Stimulated activated memory B cell treated with anti-CD40 and anti-IgM and Interleukin-4, amounts not matched to agents 10 μg/mL and 1 μg/mL and 100 μg/mL, for 72 hours (primary cell): ENCODE measurements at places on chromosomes 1 and 21.
A peak's percentile ranks its signal among the peaks of the same experiment; 100 is the strongest.

- no peak overlapping the region for H3K27ac ChIP-seq
- ATAC-seq: no peak
- no peaks in the 10 kb centered on the region for H3K27me3 ChIP-seq
Observed at GRCh38 chr1:204566583-204566955, 50.4 kb downstream of the MDM4 start.

- H3K4me3 ChIP-seq: no peak overlapping the region
- H3K27me3 ChIP-seq: no peaks in the 10 kb centered on the region
- no peaks in the 10 kb centered on the region for H3K4me1 ChIP-seq
Observed at GRCh38 chr21:45178971-45179370, 104.6 kb downstream of the ADARB1 start.

- no peaks in the 10 kb centered on the region for H3K36me3 ChIP-seq
- H3K27me3 ChIP-seq: no peaks in the 10 kb centered on the region
- no peak for ATAC-seq
- no peak overlapping the region for H3K4me3 ChIP-seq
- no peaks in the 10 kb centered on the region for H3K4me1 ChIP-seq
Observed at GRCh38 chr1:59915516-59915915, 11.1 kb downstream of the CYP2J2 start.

DNA sequence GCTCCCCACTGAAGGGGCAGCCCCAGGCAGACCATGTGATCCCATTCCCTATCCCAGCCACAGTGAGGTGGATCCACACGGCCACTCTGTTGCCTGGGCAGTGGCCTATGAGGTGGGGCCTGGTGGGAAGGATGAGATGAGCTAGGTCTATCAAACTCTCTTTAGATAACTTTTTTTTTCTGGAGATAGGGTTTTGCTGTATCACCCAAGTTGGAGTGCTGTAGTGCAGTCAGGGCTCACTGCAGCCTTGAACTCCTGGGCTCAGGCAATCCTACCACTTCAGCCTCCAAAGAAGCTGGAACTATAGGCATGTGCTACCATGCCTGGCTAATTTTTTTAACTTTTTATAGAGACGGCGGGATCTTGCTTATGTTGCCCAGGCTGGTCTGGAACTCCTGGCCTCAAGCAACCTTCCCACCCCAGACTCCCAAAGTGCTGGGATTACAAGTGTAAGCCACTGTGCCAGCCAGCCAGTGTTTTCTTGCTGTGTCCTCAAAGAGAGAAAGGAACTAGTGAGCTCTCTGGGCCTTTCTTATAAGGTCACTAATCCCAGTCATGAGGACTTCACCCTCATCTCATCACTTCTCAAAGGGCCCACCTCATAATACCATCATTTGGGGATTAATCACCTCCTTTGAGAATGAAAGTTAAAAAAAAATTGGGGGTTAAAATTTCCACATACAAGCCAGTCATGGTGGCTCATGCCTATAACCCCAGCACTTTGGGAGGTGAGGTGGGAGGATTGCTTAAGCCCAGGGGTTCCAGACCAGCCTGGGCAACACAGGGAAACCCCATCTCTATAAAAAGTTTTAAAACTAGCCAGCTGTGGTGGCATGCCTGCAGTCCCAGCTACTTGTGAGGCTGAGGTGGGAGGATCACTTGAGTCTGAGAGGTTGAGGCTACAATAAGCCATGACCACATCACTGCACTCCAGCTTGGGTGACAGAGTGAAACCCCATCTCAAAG, 36.6 kb downstream of the H3-3A start:
- peaks cover 15% of the 10 kb centered on the region for H3K4me1 ChIP-seq
- H3K36me3 ChIP-seq: no peaks in the 10 kb centered on the region
- ATAC-seq: no peak
- no peaks in the 10 kb centered on the region for H3K27me3 ChIP-seq

- H3K36me3 ChIP-seq: no peaks in the 10 kb centered on the region
- no peak for ATAC-seq
- H3K4me3 ChIP-seq: no peak overlapping the region
- no peaks in the 10 kb centered on the region for H3K4me1 ChIP-seq
Observed at GRCh38 chr1:60068393-60069045, 5.1 kb downstream of the C1orf87 start.

- peaks cover 7% of the 10 kb centered on the region for H3K36me3 ChIP-seq
- H3K27me3 ChIP-seq: no peaks in the 10 kb centered on the region
- no peak overlapping the region for H3K4me3 ChIP-seq
- peak overlapping the region; percentile 52 for H3K27ac ChIP-seq
- H3K4me1 ChIP-seq: peaks cover 74% of the 10 kb centered on the region
Observed at GRCh38 chr1:112700290-112701226, 6.4 kb downstream of the RHOC start.

DNA sequence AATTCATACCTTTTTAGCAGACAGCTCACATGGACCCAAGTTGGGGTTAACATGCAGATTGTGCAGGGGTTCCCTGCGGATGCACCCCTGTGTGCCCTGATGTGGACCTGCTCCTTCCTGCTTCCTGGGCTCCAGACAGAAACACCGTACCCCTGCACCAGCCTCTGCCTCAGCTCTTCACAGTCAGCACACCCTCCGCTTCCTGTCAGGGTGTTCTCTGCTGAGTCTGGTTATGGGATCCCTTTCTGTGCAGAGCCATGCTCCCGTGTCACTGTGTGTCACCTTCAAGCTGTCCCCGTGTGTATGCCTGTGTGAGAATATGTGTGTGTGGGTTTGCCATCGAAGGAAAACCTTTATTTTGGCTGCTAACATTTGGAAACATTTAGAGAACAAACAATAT, 48.7 kb upstream of the KCNJ15 start:
- no peak for ATAC-seq
- H3K4me1 ChIP-seq: no peaks in the 10 kb centered on the region
- no peak overlapping the region for H3K4me3 ChIP-seq
- H3K27ac ChIP-seq: no peak overlapping the region

DNA sequence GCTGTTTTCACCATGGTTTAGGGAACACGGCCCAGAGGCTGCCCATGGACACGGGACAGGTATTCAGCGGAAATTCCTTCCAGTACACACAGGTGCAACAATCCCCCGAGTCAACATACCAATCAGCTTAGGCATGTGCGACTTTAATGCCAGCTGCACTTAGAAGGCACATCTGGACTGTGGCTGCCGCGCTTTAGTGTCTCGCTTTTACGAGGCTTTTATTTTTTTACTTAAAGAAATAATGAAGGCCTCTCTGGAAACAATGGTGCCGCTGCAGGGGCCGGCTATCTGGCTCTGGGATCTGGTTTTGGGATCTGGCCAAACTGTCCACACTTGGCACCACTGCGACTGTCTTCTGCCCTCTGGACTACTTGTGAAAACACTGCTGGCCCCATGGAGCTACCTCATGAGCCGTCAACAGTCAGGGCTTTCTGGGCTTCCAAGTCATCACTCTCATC, 55.5 kb downstream of the SLC66A1 start:
- H3K4me3 ChIP-seq: no peak overlapping the region
- peaks cover 13% of the 10 kb centered on the region for H3K4me1 ChIP-seq
- no peaks in the 10 kb centered on the region for H3K27me3 ChIP-seq
- peaks cover 28% of the 10 kb centered on the region for H3K36me3 ChIP-seq
- ATAC-seq: no peak

GRCh38 chr1:100277866-100278265, 11.8 kb downstream of the RTCA start:
- no peak for ATAC-seq
- H3K27me3 ChIP-seq: no peaks in the 10 kb centered on the region
- no peak overlapping the region for H3K4me3 ChIP-seq
- peaks cover 63% of the 10 kb centered on the region for H3K36me3 ChIP-seq
- H3K4me1 ChIP-seq: no peaks in the 10 kb centered on the region

GRCh38 chr1:155847823-155848529, 9.0 kb downstream of the GON4L start:
- H3K36me3 ChIP-seq: peaks cover 66% of the 10 kb centered on the region
- no peak overlapping the region for H3K4me3 ChIP-seq
- H3K27ac ChIP-seq: peak overlapping the region; percentile 35
- H3K4me1 ChIP-seq: peaks cover 60% of the 10 kb centered on the region
- ATAC-seq: no peak

GRCh38 chr1:154154534-154155191, at the start of gene NUP210L:
Gene NUP210L (minus strand): TSS chr1:154155073.
- H3K27me3 ChIP-seq: no peaks in the 10 kb centered on the region
- H3K4me1 ChIP-seq: peaks cover 25% of the 10 kb centered on the region
- no peak within 1 kb of the TSS for H3K4me3 ChIP-seq
- ATAC-seq: no peak

GRCh38 chr1:149923626-149924025, 4.0 kb downstream of the SF3B4 start:
- H3K4me3 ChIP-seq: no peak overlapping the region
- H3K27ac ChIP-seq: no peak overlapping the region
- H3K36me3 ChIP-seq: peaks cover 50% of the 10 kb centered on the region
- H3K4me1 ChIP-seq: peaks cover 40% of the 10 kb centered on the region
- ATAC-seq: no peak

- H3K4me1 ChIP-seq: peaks cover 7% of the 10 kb centered on the region
- H3K27ac ChIP-seq: no peak overlapping the region
- H3K27me3 ChIP-seq: no peaks in the 10 kb centered on the region
- no peak overlapping the region for H3K4me3 ChIP-seq
- peaks cover 50% of the 10 kb centered on the region for H3K36me3 ChIP-seq
Observed at GRCh38 chr1:174242856-174243255, 83.5 kb downstream of the RABGAP1L start.

- no peak for ATAC-seq
- no peaks in the 10 kb centered on the region for H3K27me3 ChIP-seq
- no peak overlapping the region for H3K27ac ChIP-seq
- no peak overlapping the region for H3K4me3 ChIP-seq
- H3K4me1 ChIP-seq: peaks cover 7% of the 10 kb centered on the region
Observed at GRCh38 chr1:111351700-111352099, 61.0 kb downstream of the CHIA start.

DNA sequence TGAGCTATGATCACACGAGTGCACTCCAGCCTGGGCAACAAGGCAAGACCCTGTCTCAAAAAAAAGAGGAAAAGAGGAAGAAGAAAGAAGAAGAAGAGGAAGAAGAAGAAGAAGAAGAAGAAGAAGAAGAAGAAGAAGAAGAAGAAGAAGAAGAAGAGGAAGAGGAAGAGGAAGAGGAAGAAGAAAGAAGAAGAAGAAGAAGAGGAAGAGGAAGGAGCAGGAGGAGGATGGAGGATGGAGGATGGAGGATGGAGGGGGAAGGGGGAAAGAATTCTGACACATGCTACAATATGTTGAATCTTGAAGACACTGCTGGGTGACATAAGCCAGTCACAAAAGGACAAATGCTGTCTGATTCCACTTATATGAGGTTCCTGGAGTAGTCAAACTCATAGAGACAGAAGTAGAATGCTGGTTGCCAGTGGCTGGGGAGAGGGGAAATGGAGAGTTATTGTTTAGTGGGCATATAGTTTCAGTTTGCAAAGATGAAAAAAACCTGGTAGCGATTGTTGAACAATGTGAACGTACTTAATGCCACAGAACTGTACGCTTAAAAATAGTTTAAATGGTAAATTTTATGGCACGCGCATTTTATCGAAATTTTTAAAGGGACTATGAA, 47.3 kb upstream of the COA6 start:
- H3K36me3 ChIP-seq: no peaks in the 10 kb centered on the region
- ATAC-seq: no peak
- H3K4me1 ChIP-seq: peaks cover 41% of the 10 kb centered on the region

GRCh38 chr1:76053021-76053420, 21.5 kb upstream of the ST6GALNAC3 start:
- H3K27me3 ChIP-seq: peaks cover 40% of the 10 kb centered on the region
- H3K4me1 ChIP-seq: no peaks in the 10 kb centered on the region
- no peak for ATAC-seq
- no peak overlapping the region for H3K27ac ChIP-seq
- no peak overlapping the region for H3K4me3 ChIP-seq

GRCh38 chr1:206636671-206637070, 1.3 kb downstream of the DYRK3 start:
- H3K4me3 ChIP-seq: no peak overlapping the region
- no peak overlapping the region for H3K27ac ChIP-seq
- ATAC-seq: no peak
- H3K4me1 ChIP-seq: peaks cover 31% of the 10 kb centered on the region
- H3K36me3 ChIP-seq: no peaks in the 10 kb centered on the region

GRCh38 chr1:50917138-50918137, 42.6 kb downstream of the FAF1 start:
- no peaks in the 10 kb centered on the region for H3K27me3 ChIP-seq
- ATAC-seq: peak; percentile 60
- H3K4me3 ChIP-seq: peak overlapping the region; percentile 58
- peaks cover 37% of the 10 kb centered on the region for H3K4me1 ChIP-seq

DNA sequence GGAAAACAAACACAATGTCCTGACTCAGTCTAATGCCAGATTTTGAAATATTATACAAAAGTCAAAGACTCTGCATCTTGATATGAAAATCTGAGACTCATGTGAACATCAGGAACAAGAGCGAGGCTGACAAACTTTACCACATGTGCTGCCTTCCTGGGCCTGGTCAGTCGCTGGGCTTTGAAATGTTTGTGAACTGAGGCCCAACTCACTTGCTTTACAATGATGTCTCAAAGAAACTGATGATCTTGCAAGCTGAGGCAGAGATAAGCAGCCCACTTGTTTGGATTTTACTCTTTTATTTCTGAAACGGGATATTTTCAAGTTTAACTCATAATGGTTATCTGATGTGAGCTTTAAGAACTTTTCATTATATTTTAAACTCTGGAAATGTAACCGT, 2.1 kb downstream of the BCAR3 start:
- peak overlapping the region; percentile 87 for H3K27ac ChIP-seq
- H3K27me3 ChIP-seq: no peaks in the 10 kb centered on the region
- peaks cover 33% of the 10 kb centered on the region for H3K36me3 ChIP-seq
- ATAC-seq: no peak

DNA sequence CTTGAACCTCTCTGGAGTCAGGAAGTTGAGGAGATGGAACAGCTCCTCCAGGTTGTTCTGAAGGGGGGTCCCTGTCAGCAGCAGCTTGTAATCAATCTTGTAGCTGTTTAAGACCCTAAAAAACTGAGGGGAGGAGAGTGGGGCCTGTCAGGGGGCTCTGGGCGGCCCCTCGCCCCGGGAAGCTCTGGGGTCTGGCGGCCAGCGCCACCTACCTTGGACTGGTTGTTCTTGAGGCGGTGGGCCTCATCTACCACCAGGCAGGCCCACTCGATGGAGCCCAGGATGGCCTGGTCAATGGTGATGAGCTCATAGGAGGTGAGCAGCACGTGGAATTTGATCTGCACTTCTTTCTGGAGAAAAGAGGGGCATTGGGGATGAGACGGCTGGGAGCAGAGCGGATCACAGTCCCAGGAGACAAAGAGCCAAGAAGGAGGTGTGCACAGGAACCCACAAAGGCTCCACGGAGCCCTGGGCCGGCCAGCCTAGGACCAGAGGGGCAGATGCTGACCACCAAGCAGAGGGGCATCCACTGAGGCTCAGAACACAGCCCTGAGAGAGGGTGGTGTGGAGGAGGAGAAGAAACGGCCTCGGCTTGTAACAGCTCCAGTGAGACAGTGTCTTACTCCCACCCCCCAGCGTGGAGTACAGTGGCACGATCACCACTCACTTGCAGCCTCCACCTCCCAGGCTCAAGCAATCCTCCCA, 43.5 kb downstream of the CHD5 start:
- peaks cover 6% of the 10 kb centered on the region for H3K36me3 ChIP-seq
- H3K27ac ChIP-seq: no peak overlapping the region
- H3K4me3 ChIP-seq: no peak overlapping the region
- no peak for ATAC-seq
- H3K4me1 ChIP-seq: no peaks in the 10 kb centered on the region

GRCh38 chr21:39447264-39447663, 1.7 kb upstream of the LCA5L start:
- peaks cover 21% of the 10 kb centered on the region for H3K27me3 ChIP-seq
- H3K27ac ChIP-seq: no peak overlapping the region
- H3K4me1 ChIP-seq: peaks cover 11% of the 10 kb centered on the region
- no peak for ATAC-seq
